Tibial nerve (tissue), 4 donors: ENCODE measurements at places on chromosomes 7 and 10. TPM values are rescaled to one million over a fixed set of nuclear protein-coding genes. Genes with fewer than 3 reads are reported as not detected.

DNA sequence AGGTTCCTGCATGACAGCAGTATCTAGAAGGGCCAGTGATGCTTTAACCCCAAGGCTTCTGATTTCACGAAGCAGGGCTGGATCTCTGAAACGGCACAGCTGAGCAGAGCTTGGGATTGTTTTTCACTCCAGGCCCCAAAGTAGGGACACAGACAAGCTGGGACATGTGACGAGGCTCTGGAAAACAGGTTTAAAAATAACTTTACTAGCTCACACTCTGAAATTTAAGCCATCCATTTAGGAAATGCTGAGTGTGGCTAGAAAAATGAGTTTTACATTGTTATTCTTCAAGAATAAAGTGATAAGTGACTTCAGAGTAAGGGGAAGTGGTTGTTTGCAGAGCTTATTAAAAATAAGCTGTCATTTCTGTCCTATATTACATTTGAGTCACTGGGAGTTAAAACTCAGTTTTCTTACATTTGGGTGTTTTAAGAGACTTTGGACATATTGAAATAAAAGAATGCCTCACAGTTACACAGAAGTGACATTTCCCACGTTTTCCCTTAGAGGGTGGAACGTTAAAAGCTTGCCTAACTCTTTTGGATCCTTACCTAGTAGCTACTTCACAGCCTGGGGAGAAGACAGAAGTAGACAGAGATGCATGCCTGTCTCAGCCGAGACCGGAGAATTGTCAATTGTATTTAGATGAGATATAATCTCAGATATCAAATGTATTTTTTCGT, 107.8 kb downstream of the GALNT17 start:
- DNase-seq = no peak

Gene CYP3A5
- 42.9 TPM for total RNA-seq

- no peak for DNase-seq
These were observed 69.1 kb upstream of the FAM20C start for GRCh38 chr7:123237-123636.

Gene STEAP4
- 74.5 TPM for total RNA-seq

DNA sequence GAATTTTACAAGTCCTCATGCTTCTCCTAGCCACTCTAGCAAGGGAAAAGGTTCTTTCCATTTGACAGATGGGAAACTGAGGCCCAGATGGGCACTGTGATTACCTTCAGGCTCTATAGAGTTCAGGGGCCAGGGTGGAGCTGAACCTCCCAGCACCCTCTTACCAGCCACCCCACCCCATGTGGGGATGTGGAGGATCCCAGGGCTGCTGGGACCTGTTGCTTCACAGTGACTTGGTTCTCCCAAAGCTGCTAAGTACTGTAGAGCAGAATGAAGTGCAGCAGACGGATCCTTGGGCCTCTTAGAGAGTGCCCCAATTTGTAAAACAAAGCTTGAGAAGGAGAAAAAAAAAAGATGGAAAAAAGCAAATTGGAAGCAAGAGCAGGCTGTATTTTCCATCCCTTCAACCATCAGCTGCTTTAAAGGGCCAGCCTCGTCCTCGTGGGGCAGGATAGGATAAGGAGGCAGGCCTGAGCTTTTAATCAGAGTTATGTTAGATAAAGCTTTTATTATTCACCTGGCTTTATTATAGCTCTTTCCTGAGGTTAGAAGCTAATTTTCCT, 147.0 kb downstream of the CDH23 start:
- no peak for DNase-seq
